ENCODE measurements at places on chromosomes 1 and 21.

DNA sequence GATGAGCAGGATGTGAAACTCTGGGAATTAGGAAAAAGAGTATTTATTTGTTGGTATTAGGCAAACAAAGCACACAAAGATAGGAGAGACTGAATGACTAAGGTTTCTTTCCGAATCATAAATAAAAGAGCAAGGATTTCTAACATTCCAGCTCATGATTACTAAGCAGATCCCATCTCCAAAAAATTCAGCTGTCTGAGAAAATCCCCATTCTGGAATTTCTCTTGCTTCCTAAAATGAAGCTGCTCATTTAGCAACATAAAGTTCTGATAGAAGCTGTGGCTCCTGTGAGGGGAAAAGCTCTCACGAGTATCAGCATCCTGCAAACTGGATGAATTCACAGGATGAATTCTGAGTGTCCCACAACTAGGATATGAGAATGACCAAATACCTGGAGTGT lies 6.7 kb upstream of the SH2D5 start:
- no peak for DNase-seq

- no peak for DNase-seq
Measured at GRCh38 chr1:238380167-238380566, 489.4 kb upstream of the ZP4 start.

- DNase-seq: no peak
Measured at GRCh38 chr1:12029720-12030339, 10.5 kb downstream of the MIIP start.

DNA sequence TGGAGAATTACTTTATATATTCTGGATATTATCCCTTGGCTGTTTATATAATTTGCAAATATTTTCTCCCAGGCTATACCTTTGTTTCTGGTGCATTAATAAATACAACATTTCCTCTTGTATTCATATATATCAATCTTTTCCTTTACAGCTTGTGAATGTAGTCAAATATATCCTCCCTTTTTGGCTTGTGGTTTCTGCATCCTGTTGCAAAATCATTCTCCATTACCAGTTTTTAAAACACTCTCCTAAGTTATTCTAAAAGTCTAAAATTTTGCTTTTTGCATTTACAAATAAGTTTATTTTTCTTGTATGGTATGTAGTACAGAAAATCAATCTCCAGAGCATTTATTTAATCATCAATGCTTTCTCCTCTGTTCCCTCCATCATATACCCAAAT lies 909.4 kb downstream of the ADGRL2 start:
- DNase-seq: no peak

GRCh38 chr1:246333855-246334254 lies 173.2 kb downstream of the SMYD3 start:
- no peak for DNase-seq

GRCh38 chr1:186982116-186982515 lies 153.4 kb downstream of the PLA2G4A start:
- DNase-seq: no peak

DNA sequence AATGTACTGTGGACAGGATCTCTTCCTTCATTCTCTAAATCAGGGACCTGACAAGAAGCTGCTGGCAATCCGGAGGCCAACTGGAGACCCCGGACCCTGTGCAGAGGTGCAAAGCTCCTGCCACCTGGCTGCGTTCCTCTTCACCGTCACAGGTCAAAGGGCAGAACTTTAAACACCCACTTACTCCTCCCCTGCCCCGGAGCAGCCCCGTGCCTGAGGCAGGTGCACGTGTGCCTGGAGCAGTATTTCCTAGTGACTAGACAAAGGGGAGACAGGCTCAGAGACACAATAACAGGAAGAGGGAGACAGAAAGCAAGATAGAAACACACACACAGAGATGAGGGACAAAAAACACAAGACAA lies 6.6 kb upstream of the PIGC start:
- DNase-seq: no peak

GRCh38 chr1:21734526-21734925 lies 48.4 kb downstream of the USP48 start:
- DNase-seq: no peak

Measured in coronary artery (tissue), 2 donors.